Panc1 (cell line): ENCODE measurements at places on chromosomes 13 and 19.
A peak's percentile ranks its signal among the peaks of the same experiment; 100 is the strongest.

DNA sequence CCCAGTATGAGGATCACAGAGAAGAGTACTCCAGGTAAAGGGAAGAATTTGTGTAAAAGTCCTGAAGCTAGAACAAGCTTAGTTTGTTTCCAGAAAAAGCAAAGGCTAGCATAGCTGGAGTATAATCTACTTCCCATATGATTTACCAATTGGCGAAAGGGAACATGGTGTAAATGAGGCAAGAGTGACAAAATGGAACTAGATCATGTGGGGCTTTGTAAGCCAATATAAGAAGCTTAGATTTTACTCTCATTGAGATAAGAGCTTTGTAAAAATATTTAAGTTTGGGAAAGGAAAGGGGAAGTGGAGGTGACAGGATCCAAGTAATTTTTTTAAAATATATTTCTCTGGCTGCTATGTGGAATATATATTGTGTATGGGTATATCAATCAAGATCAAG is 234.9 kb downstream of the KCTD12 start:
- no peak for DNase-seq

- DNase-seq: no peak
Observed at GRCh38 chr19:37227996-37228395, 10.0 kb downstream of the ZNF383 start.

DNA sequence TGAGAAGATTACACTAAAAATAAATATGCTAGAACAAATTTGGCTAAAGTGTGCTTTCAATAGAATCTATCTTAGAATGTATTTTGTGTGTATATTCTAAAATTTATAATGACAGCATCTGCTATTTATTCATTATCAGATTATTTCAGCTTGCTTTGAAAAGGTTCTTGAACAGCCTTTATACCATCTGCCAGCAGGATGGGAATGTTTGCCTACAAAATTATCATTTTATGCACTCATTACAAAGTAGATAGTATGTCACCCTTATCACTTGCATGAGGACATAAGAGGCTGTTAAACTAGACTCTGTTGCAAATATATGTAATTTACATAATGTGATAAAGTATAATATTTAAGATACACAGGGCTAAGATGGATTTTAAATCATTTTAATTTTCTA is 1286.9 kb upstream of the PCDH20 start:
- no peak for DNase-seq

GRCh38 chr19:14979476-14980255 is at the start of gene SLC1A6:
Gene SLC1A6 (minus strand): TSS chr19:14979864. CDS start chr19:14972910, 6,954 bp downstream.
- no peak for DNase-seq

DNA sequence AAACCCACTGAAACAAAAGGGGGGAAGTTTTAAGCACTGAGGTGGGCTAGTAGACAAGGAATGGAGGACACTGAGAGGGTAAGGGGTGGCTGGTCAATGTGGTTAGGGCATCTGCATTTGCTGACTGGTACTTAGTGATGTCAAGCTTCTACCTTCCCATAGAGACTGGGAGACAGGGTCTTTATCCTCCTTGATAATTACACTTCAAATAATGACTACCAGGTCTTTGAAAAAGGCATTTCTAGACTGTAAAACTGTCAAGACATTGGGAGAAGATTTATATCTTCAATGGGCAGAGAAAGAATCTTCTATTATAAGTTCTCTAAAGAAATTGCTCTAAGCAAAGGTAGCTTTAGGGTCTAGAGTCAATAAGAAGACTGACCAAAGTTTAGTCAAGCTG is 1490.8 kb upstream of the PCDH20 start:
- DNase-seq: no peak

- DNase-seq: no peak
Observed at GRCh38 chr13:19818223-19818842, 35.6 kb upstream of the PSPC1 start.

- no peak for DNase-seq
Observed at GRCh38 chr13:23433171-23434153, at the start of gene SACS. Gene SACS (minus strand): TSS chr13:23433702. CDS start chr13:23411239, 22,463 bp downstream.

DNA sequence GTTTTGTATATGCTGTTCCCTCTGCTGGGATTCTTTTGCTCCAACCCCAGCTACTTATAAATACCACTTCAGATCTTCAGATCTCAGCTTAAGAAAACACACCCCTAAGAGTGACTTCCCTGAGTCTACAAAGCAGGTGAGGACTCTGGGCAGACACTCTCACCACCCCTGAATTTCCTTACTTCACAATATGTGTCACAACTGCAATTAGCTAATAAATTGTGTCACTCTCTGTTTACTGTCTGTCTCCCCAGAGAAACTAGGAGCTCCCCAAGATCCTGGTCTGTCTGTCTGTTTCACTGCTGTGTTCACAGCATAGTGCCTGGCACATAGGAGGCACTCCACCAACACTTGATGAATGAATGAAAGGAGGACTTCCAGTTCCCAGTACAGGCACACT is 14.4 kb downstream of the CEBPA start:
- DNase-seq: no peak

- no peak for DNase-seq
Observed at GRCh38 chr19:28148554-28148953, 1064.4 kb downstream of the UQCRFS1 start.

DNA sequence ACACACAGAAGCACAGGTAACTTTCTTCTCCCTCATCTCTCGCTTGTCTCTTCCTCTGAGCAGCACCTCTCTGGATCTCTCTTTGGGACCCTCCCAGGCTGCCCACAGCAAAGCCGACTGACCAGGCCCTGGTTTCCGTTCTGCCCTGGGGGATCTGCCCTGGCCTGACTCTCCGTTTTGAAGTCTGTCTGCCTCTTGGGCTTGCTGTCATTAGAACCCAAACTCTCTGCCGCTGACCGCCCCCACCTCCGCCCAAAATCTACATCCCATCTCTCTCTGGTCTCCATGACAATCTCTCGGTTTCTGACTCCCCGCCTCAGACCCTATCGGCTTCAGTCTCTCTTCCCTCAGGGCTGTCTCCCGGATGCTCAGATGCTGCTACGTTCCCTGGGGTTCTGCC is 6.9 kb downstream of the KCNC3 start:
- no peak for DNase-seq

- peak; percentile 27 for DNase-seq
Observed at GRCh38 chr13:19927117-19927748, 31.3 kb upstream of the ZMYM2 start.

DNA sequence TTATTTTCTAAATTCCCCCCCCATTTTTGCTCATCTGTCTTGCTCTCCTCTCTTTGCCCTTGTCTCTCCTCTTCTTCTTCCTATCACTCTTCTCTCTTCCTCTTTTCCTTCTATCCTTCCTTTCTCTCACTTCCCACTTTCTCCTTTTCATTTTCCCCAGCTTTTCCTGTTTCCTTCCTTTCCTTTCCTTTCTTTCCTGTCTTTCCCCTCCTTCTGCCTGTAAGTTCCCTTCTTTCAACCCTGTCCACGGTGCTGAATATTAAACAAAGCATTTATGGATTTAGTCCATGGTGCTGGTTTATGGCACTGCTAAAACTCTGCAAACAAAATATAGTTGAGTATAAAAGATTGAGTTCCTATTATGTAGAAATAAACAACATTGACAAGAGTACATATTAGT is 27.6 kb downstream of the SCEL start:
- DNase-seq: no peak

DNA sequence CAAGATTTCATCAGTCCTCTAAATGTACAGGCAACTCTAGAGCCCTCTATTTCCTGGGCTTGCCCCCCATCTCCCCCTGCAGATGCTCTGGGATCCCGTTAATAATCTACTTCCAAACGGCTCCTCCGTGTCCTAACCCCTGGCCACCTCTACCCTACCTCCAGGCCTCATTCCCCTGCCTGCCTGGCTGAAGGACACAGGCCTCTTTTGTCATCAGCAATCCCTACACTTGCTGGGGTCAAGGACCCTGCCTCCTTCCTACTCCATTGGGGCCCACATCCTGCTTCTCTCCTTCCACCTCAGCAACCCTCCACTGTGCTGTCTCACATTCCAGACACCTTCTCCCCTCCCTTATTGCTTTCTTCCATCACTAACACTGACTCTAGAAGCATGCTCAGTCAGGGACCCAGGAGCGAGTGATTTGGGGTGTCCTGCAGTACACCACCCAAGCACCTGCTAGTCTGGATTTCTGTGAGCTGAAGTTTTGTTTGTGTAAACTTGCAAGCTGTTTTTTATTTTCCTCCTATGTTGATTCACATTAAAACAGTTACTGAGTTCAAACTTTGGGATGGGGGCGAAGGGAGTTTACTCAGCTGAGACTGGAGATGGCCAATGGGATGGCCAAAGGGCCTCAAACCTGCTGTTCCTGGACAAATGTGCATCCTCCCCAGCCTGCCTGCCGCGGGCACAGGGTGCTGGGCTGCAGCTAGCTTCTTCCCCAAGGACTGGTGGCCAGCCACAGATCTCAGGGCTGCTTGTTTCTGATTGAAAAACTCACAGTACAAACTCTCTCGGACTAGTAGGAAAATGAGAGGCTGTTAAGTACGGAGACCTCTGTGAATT is 314.7 kb downstream of the FOXO1 start:
- DNase-seq: no peak

- DNase-seq: no peak
Observed at GRCh38 chr13:111058796-111059506, 56.2 kb upstream of the ARHGEF7 start.

DNA sequence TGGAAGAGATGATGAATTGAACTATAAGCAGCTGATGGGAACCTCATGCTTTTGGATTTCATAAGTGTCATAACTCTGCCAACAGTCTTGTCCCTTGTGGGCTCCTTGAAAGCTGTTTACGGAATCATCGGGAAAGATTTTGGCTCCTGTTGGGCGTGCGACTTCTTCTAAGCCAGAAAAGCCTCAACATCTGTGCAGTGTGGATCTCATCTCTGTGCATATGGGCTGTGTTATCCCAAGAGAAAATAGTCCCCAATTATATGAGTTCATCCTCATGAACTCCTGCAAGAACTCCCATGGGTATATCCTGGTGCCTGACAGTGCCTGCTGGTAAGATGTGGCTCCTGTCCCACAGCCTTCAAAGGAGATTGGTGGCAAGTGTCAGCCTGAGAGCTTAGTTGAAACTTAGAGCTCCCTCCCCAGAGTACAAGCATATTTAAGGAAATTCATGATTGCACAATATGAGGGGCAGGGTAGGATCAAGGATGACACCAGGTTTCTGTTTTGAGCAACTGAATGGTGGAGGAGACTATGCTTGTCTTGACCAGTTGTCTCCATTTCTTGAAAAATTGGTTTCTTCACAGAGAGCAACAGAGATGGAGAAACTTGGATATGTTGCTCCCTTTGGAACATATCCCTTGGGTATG is 243.5 kb downstream of the ITGBL1 start:
- DNase-seq: no peak

DNA sequence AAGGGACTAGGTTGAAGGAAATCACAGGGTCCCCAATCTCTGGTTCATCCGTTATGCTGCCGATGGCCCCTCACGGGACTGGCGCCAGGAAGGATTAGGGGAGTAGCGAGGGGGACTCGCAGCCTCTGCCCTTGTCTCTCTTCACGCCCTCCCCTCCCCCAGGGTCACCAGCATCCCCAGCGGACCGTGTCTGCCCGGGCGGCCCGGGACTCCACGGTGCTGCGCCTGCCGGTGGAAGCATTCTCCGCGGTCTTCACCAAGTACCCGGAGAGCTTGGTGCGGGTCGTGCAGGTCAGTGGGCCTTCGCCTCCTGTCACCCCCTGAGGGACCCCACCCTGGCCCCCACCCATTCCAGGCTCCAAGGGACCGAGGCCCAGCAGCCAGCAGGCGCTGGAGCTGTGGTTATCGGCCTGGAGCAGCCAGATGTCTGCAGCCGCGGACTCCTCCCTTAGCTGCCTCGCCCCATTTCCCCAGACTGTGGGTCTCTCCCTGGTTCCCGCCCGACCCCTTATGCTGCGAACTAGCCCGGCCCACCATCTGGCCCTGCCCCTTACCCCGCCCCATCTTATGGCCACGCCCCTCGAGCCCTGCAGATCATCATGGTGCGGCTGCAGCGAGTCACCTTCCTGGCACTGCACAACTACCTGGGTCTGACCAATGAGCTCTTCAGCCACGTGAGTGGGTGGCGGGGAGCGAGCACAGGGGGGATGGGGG is 5.4 kb downstream of the PNPLA6 start:
- no peak for DNase-seq

DNA sequence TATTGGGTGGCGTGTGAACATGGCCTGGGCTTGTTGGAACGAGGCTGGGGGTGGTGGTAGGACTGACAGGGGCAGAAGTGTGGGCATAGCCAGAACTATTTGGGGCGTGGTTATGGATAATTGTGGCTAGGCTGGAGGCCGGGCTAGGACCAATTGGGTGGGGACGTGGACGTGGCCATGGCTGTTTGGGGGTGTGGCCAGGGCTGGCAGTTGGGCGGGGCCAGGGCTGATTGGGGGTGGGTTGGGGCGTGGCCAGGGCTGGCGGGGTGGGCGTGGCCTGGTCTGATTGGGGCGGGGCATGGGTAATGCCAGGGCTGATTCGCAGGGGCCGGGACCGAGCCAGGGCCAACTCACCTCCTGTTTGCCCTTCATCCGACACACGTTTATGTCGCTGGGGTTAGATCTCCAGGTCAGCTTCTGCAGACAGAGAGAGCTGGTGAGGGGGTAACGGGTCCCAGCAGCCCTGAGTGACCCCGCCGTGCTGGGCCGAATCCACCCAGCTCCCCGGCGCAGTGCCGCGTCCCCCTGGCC is 2.8 kb downstream of the SEMA6B start:
- no peak for DNase-seq

GRCh38 chr13:36788276-36788675 is 30.7 kb upstream of the RFXAP start:
- no peak for DNase-seq

DNA sequence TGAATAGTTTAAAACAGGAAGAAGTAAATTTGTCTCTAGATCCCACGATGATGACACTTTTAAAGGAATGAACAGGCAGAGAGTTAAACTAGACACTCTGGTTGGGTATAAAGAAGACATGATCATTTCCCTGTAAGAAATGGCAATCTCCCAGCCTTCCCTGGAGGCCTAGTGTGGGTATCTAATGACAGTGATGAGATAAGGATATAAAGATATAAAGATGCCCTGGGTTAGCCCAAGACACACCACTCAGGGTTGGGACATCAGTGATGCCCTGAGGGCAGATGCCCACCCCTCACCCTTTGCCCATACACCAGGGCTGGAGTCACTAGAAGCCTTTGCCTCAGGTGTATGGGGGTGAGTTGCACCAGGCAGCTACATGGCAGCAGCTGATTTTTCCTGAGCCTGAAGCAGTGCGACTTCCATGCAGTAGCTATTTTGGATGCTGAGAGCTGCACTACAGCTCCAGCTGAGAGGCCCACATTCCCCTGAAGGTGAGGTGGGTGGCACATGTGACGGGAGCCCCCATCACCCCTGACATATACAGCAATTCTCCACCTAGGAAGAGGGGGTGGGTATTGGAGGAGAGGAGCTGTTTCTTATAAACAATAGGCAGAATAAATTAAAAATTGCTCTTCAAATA is 177.5 kb downstream of the NDFIP2 start:
- DNase-seq: no peak
